NCI-H2081 (cell line): ENCODE measurements at places on chromosomes 11 and 22.
A peak's percentile ranks its signal among the peaks of the same experiment; 100 is the strongest.

DNA sequence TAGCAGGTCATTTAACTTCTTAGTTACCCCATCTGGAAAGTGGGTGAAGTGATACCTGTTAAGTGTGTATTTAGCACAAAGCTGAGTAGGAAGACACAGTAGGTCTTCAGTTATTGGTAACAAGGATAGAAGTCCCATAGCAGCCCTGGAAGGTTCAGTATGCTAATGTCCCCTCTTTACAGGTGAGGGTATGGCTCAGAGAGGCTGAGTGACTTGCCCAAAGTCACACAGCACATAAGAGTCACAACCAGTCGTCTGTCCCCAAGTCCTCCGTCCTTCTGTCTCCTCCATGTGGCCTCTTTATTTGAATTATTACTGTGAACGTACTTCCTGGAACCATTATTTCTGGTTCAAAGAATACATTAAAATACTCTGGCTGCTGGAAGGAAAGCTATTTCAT is 10.5 kb downstream of the ASPHD2 start:
- no peak for DNase-seq

GRCh38 chr22:39773976-39774539 is 119.5 kb downstream of the ENTHD1 start:
- no peak for DNase-seq

- DNase-seq = no peak
Observed at GRCh38 chr11:125390946-125391345, 105.1 kb downstream of the FEZ1 start.

DNA sequence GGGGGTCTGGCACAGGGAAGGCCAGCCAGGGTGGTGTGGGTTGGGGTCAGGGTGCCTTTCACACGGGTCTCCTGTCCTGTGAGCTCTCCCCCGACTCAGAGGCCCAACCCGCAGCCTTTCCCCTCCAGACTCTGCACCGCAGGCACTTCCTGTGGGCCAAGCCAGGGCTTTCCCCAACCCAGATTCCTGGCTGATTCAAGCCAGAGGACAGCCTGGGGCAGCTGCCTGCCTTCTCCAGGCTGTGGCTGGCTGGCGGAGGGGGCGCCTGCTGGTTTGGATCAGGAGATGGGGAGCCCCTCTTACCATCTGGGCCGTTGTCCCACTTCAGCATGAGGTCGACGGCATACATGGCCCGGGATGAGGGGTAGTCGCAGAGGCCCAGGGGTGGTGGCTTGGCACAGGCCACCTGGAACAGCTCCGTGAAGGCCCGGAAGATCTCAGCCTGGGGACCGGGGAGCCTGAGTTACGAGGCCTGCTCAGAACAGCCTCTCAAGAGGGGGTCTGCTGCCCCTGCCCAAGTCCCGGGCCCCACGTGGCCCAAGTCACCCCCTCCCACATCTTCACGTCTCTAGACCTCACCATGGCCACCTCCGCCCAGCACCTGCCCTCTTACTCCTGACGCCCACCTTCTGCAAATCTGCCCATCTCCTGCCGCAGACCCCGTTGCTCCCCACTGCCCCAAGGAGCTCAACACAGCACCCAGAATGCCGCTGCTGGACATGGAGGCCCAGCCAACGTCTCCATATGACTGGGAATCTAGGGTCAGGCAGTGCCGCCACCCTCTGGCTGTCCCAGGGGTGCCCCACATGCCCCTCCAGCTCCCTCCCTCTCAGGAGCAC is 17.3 kb downstream of the TSPO start:
- no peak for DNase-seq

GRCh38 chr11:86608251-86608799 is 64.1 kb downstream of the ME3 start:
- DNase-seq = peak; percentile 41

- DNase-seq = no peak
Observed at GRCh38 chr11:118283756-118284350, 19.8 kb upstream of the MPZL2 start.

DNA sequence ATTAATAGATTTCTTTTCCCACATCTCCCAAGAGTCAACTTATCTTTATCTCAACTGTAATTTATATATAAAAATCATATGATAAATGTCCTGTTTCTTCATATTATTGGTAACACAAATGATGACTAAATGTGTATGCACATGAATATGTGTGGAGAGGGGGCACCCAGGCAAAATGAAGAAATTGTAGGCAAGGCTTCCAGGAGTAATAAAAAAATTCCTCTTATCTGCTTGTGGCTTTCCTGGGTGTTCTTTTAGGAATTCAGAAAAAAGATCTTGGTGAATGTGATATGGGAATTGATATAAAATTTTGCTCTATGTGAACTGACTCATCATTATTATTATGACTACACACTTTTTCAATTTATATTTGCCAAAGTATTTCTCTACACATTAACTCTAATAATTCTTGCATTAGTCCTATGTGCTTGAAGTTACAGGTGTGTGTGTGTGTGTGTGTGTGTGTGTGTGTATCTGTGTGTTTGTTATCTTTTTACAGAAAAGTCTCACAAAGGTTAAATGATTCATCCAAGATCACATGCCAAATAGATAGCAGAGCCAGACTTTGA is 197.8 kb downstream of the SOX6 start:
- DNase-seq = no peak

GRCh38 chr11:3144296-3145205 is 20.6 kb downstream of the OSBPL5 start:
- DNase-seq = no peak

- DNase-seq = peak; percentile 4
Observed at GRCh38 chr22:38455530-38456271, 702 bp upstream of the KCNJ4 start.

GRCh38 chr22:16962501-16962900 is 45.5 kb downstream of the GAB4 start:
- DNase-seq = no peak

DNA sequence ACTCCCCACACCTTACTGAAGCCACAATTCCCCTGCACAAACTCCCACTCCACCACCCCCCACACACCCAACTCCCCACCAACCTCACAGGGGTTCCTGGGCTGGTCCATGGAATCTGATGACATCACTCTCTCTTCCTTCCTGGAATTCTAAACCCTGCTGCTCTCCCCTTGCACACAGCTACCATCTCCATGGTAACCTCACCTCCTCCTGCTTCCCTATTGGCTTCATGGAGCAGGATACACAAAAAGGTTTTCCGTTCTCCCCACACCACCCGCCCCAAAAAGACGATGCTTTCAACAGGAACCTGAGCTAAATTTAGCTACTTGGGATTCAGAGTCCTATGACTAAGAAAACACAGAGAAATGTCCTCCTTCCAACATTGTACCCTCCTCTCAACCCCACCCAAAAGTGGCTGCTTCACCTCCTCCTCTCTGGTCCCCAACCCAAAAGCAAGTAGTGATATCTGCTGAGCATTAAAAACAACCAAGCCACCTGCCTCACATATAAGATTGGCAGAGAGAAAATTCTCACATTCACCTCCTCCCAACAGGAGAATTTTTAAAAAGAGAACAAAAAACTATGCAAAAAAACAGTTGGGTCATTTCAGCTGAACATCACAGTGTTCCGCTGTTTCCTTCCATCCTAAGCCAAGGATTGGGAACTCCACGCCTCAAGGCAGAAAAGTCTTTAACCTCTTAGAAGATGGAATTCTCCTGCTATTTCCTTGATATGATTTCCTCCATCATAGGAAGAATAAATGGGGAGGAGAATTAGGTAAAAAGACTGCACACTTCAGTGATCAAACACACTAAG is 66.9 kb downstream of the RBFOX2 start:
- peak; percentile 71 for DNase-seq

DNA sequence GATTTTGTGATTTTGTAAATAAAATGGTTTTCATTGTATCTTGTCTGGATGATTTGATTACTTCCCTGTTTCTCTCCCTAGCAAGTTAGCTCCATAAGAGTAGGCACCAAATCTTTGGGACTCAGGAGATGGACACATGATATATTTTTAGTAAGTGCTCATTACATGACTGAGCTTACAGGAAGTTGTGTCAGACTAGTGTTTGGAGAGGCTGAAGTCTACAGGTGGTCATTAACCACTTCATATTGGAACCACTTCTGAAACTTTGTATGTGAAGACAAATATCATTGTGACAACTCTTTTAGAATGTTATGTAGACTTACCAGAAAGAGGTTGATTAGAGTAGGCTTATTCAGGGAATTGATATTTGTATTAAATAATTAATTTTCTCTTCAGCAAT is 19.1 kb downstream of the ARHGAP42 start:
- no peak for DNase-seq

DNA sequence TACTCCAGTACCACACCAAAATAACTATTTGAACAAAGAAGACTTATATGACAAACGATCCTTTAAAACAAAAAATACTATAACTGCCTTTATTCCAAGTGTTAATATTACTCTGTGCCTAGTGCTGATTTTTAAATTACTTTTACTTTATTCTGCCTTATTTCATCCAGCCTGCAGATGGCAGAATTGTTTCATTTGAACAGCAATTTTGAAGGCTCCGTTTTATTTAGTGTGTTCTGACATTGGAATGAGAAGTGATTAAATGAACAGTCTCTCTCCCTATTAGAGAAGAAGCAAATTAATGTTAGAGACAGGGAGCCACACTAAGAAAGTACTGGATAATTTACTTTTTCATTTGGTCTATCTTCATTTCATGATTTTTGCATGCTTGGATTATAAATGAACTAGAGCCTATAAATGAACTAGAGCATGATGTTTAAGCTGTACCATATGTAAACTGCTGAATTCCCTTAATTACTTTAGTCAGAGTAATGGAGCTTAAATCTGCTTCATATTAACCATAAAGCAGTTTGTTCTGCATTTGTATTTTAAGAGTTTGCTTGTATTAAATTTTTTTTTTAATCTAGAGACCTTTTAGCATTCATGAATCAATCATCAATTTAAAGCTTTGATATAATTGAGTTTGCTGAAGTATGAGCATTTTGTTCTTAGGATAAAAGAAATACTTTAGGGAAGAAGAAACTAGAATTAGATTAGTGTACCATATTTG is 9.8 kb downstream of the PDHX start:
- peak; percentile 57 for DNase-seq

DNA sequence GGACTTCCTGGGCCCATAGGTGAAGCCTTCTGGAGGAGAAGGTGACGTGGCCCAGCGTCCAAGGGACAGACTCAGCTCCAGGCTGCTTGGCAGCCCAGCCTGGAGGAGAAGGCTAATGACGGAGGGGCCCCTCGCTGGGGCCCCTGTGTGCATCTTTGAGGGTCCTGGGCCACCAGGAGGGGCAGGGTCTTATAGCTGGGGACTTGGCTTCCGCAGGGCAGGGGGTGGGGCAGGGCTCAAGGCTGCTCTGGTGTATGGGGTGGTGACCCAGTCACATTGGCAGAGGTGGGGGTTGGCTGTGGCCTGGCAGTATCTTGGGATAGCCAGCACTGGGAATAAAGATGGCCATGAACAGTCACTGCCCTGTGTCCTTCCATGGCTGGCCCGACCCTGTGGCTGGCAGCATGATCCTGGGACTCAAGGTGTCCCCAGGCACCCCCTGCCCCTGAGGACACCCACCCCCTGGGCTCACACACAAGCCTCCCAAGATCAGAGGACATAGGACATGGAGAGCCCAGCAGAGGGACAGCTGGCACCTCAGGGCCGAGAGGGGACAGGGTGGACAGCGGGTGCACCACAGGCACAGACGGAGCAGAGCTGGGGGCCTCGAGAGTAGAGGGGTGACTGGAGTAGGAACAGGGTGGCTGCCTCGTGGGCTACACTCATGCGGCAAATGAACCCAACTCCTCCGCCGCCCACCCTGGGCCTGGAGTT is 10.1 kb downstream of the SIGIRR start:
- DNase-seq = no peak

GRCh38 chr22:26612652-26613051 is 5.2 kb downstream of the CRYBB1 start:
- DNase-seq = no peak

DNA sequence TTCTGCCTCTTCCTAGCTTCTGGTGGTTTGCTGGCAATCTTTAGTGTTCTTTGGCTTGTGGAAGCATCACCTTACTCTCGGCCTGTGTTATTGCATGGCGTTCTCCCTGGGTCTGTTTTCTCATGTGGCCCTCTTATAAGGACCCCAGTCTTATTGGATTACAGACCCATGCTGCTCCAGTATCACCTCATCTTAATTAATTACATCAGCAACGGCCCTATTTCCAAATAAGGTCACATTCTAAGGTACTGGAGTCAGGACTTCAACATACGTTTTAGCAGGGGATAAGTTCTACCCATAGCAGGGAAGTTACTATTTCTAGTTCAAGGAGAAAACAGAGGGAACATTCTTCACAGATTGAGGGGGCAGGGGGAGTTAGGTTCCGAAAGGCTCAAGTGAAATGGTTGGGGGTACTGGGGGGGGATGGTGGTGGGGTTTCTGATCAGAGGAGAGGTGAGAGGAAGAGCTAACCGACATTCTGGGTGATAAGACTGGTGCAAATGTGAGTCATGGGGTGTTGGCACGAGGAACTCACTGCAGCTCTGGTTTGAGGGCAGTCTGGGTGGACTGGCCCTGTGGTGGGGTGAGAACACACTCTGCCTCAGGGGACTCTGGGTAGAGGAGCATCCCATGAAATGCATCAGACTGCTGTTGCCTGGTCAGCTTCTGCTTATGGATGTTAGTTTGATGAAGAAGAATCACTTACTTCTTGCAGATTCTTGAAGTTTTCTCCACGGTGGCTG is 51.5 kb upstream of the ZBED5 start:
- DNase-seq = no peak

- no peak for DNase-seq
Observed at GRCh38 chr22:45425531-45426265, 12.2 kb downstream of the RIBC2 start.

DNA sequence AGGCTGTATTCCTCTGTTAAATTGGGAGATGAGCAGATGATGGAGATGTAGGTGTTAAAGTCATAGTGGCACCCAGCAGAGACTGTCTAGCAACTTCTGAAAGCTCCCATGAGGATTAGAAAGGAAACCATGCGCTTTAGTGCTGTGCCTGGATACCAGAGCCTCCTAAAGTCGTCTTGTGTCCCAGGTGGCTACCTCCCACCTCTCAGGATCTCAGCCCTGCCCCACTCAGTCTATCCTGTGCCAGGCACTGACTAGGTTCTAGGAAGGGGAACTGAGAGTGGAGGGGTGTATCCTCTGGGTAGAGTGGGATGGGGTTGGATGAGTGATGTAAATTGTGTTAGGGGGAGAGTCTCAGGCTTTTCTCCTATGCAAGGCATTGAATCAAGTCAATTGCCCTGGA is 60.2 kb downstream of the KIAA1671 start:
- no peak for DNase-seq

DNA sequence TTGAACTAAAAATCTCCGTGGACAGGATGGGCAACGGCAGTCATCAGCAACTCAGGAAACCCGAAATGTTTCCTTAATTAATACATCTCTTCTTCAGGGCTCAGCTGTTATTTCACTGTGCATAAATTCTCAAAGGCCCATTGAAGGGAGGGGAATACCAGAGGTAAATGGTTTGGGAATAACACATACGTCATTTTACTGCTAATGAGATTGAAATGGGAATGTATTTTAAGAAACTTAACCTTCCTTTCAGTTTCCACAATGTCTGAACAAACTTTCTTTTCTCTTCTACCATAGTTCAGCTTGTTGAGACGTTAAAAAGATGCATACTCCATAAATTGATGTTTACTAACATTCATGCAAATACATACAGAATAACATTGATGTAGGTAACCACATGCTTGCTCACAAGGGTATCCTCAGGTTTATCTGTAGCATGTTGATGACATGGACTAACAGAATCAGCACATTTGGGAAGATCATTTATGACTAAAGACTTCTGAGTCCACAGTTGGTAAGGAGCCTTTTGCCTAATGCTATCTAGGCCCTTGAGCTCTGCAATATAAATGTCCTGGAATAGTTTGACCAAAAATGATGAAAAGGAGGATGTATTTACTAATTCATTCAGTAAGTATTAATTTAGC is 7.7 kb upstream of the PRRG4 start:
- DNase-seq = no peak
